ENCODE measurements at places on chromosomes 16 and 17. TPM values are rescaled to one million over a fixed set of nuclear protein-coding genes. Genes with fewer than 3 reads are reported as not detected.

Gene SEPTIN1
- 2.2 TPM for total RNA-seq

Gene OMG
- total RNA-seq = not detected

Gene OR3A2
- not detected for total RNA-seq

Gene GNAO1
- total RNA-seq = 0.62 TPM

Gene SLC5A2
- total RNA-seq = 0.48 TPM

Gene MRPL58
- 74.1 TPM for total RNA-seq

Gene B4GALNT2
- 0.53 TPM for total RNA-seq

Gene SPPL2C
- not detected for total RNA-seq

Data from A549 treated with DMSO at 1 μM for 4 hours (cell line).